ENCODE measurements at places on chromosomes 2 and 18. TPM values are rescaled to one million over a fixed set of nuclear protein-coding genes. Genes with fewer than 3 reads are reported as not detected.

GRCh38 chr18:36181441-36181840 lies 5.9 kb upstream of the MOCOS start:
- H3K4me1 ChIP-seq: no peaks in the 10 kb centered on the region
- no peaks in the 10 kb centered on the region for H3K36me3 ChIP-seq
- no peaks in the 10 kb centered on the region for H3K27me3 ChIP-seq
- H3K27ac ChIP-seq: no peak overlapping the region

DNA sequence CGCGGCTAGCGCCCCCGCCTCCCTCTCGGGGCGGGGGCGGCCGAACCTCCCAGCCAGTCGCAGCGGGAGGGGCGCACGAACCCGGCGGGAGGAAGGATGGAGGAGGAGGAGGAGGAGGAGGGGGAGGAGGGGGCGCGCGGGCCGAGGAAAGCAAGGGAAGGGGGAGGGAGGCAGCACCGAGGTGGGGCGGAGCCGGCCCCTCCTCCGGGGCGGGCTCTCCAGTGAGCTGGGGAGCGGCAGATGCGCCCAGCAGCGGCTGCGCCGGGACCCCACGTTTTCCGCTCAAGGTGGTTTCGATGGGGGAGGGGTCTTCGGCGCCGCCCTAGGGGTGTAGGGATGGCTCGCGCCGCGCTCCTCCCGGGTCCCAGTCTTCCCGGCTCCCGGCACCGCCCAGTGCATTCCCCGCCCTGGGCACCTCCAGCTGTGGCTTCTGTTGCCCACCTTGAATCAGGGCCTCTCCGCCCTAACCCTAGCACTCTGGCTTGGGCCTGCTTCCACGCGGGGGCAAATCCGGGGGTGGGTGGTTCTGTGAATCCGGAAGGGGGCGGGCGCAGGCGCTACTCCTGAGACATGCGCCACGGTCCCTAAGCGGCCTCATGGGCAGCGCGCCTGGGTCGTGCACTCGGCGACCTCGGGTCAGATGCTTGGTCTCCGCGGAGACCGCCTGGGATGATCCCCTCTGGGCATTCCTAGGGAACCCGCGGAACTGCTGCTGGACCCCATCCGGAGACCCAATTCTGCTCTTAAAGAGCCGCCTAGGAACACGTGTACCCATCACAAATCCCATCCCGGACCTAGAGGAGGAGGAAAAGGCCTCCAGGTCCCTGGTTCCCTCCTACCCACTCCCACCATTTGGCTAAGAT lies at the start of gene FBXO41:
TSS of gene FBXO41 (minus strand) at position 183 of the 863 bp plus-strand sequence. CDS start 14,848 bp downstream, outside the sequence.
- peak within 1 kb of the TSS; percentile 2 for H3K4me3 ChIP-seq
- no peak for DNase-seq
- no peak within 1 kb of the TSS for H3K27ac ChIP-seq
- no peaks in the 10 kb centered on the region for H3K4me1 ChIP-seq
- H3K27me3 ChIP-seq: no peaks in the 10 kb centered on the region

- no peaks in the 10 kb centered on the region for H3K36me3 ChIP-seq
- no peak for DNase-seq
- H3K4me3 ChIP-seq: no peak overlapping the region
- H3K27ac ChIP-seq: no peak overlapping the region
- no peaks in the 10 kb centered on the region for H3K4me1 ChIP-seq
- no peaks in the 10 kb centered on the region for H3K27me3 ChIP-seq
Observed at GRCh38 chr18:10997885-10998284, 151.5 kb downstream of the PIEZO2 start.

- no peaks in the 10 kb centered on the region for H3K27me3 ChIP-seq
- H3K36me3 ChIP-seq: no peaks in the 10 kb centered on the region
- no peak overlapping the region for H3K4me3 ChIP-seq
- no peaks in the 10 kb centered on the region for H3K4me1 ChIP-seq
- no peak overlapping the region for H3K27ac ChIP-seq
- DNase-seq: no peak
Observed at GRCh38 chr2:191802180-191802579, 44.7 kb downstream of the CAVIN2 start.

- H3K36me3 ChIP-seq: no peaks in the 10 kb centered on the region
- no peak overlapping the region for H3K4me3 ChIP-seq
- no peaks in the 10 kb centered on the region for H3K4me1 ChIP-seq
- no peaks in the 10 kb centered on the region for H3K27me3 ChIP-seq
- DNase-seq: no peak
Observed at GRCh38 chr2:213119061-213119809, 32.2 kb downstream of the IKZF2 start.

DNA sequence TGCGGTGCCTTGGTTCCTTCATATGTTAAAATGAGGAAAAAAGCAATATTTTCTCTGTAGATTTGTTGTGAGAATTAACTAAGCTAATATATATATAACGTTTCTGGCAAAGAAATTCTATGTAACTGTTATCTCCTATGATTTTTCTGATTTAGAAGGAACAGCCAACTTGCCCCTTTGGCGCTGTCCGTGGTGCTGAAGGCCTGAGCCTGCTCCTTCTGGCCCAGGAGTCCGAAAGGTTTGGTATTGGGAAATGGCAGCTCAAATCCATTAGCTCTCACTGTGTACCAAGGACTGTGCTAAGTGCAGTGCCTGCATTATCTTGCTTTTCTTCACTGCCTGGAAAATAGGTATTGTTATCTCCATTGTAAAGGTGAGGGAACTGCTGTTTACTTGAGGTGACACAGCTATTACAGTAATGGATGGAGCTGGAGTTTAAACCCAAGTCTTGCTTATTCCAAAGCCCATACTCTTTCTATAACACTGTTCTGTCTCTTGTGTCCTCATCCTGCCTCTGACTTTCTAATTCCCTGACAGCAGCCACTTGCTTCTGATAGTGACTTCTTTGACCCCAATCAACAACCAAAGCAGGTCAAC lies 52.2 kb downstream of the C1QL2 start:
- H3K4me3 ChIP-seq: no peak overlapping the region
- H3K4me1 ChIP-seq: no peaks in the 10 kb centered on the region
- no peak for DNase-seq
- H3K36me3 ChIP-seq: no peaks in the 10 kb centered on the region

The FZD7 gene
- total RNA-seq: 24.3 TPM

The ABCG5 gene
- not detected for total RNA-seq

DNA sequence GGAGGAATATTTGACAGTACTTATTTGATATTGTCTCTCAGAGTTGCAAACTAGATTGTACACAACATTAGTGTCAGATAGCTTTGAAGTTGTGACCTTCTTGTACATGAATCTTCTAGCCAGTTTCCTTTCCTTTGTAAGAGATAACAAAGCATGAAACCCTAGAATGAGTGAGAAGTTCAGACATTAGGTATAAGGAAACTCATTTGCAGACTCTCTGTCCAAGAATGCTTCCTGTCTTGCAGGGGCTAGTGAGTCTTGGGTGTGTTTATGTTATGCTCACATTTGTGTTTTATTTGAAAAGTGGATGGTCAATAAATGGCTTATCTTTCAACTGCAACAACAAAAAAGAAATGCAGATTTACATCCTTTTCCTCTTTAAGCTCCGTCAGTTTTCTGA lies 1.4 kb downstream of the BOD1L2 start:
- no peaks in the 10 kb centered on the region for H3K4me1 ChIP-seq
- DNase-seq: no peak
- H3K4me3 ChIP-seq: no peak overlapping the region
- no peak overlapping the region for H3K27ac ChIP-seq

DNA sequence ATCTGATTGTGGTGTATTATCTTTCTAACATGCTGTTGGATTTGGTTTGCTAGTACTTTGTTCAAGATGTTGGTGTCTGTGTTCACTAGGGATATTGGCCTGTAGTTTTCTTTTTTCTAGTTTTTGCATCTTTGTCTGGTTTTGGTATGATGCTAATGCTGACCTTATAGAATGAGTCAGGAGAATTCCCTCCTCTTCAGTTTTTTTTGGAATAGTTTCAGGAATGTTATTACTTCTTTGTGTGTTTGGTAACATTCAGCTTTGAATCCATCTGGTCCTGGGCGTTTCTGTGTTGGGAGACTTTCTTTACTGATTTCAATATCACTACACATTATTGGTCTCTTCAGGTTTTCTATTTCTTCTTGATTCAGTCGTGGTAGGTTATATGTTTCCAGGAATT lies 124.2 kb upstream of the EPB41L5 start:
- no peak for DNase-seq
- H3K36me3 ChIP-seq: no peaks in the 10 kb centered on the region
- H3K4me3 ChIP-seq: no peak overlapping the region

The GALNT14 gene
- total RNA-seq: 1.2 TPM

The RGPD3 gene
- 0.18 TPM for total RNA-seq

The HOXD4 gene
- total RNA-seq: 9.8 TPM

The RBKS gene
- 4.7 TPM for total RNA-seq

DNA sequence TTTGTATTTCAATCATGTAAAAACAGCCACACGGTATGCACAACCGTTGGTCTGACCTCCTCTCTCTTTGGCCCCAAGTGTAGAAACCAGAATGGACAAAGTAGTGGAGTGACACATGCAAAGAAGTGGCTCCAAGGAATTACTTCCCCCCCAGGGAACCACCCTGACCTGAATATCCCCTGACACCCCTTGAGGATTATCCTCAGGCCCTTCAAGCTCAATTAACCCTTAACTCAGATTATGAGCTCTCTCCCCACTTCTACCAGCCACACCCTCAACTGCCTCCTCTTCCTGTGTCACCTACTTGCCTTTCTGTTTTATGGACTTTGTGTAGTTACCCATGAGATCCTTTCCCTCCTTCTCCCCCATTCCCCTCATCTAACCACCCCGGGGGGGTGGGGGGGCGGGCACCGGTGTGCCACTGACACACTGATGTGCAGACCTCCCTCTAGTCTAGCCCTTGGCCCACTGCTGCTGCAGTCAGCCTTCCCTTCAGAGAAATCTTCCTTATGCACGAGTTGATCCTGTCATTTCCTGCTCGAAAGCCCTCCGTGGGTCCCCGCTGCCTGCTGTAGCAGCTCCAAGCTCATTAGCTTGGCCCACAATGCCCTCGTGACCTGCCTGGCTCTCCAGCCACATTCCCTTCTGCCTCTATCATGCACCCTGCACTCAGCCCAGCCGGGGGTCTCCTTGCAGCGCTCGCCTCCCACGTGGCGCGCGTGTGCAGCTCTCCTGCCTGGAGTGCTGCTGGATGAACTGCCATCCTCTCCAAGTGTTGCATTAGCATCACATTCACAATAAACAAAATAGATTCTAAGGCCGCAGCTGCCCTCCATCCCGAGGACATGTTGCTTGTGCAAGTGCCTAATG lies 40.1 kb upstream of the TMEM177 start:
- no peak overlapping the region for H3K4me3 ChIP-seq
- no peaks in the 10 kb centered on the region for H3K4me1 ChIP-seq
- no peaks in the 10 kb centered on the region for H3K27me3 ChIP-seq
- H3K27ac ChIP-seq: no peak overlapping the region
- H3K36me3 ChIP-seq: no peaks in the 10 kb centered on the region

- DNase-seq: no peak
- H3K27ac ChIP-seq: no peak overlapping the region
- no peaks in the 10 kb centered on the region for H3K36me3 ChIP-seq
- no peak overlapping the region for H3K4me3 ChIP-seq
- no peaks in the 10 kb centered on the region for H3K4me1 ChIP-seq
Observed at GRCh38 chr2:204335451-204336058, 209.7 kb upstream of the PARD3B start.

DNA sequence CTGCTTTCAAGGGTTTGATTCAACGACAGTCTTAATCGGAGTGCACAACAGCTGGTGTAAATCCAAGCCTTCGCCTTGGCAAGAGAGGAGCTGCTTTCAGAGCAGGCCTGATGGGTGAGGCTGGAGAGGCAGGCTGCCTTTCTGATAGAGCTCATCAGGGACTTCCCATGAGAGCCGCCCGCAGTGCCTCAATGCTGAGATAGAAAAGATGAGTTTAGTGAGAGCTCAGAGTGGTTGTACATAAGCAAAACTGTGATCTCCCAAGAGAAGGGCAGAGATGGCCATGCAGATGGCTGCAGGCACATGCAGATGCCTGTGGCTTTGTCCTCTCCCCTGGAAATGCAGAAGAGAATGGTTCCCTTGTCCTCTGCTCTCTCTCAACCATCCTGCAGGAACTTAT lies 122.1 kb downstream of the ARL4C start:
- H3K4me1 ChIP-seq: no peaks in the 10 kb centered on the region
- H3K4me3 ChIP-seq: no peak overlapping the region
- no peaks in the 10 kb centered on the region for H3K36me3 ChIP-seq
- H3K27me3 ChIP-seq: no peaks in the 10 kb centered on the region
- H3K27ac ChIP-seq: no peak overlapping the region
- no peak for DNase-seq
